CD4-positive, alpha-beta T cell treated with Interleukin-15 for 1 hour (primary cell): ENCODE measurements at places on chromosomes 6 and 20.

GRCh38 chr20:63577317-63577894, 3.4 kb upstream of the HELZ2 start:
- DNase-seq = no peak

DNA sequence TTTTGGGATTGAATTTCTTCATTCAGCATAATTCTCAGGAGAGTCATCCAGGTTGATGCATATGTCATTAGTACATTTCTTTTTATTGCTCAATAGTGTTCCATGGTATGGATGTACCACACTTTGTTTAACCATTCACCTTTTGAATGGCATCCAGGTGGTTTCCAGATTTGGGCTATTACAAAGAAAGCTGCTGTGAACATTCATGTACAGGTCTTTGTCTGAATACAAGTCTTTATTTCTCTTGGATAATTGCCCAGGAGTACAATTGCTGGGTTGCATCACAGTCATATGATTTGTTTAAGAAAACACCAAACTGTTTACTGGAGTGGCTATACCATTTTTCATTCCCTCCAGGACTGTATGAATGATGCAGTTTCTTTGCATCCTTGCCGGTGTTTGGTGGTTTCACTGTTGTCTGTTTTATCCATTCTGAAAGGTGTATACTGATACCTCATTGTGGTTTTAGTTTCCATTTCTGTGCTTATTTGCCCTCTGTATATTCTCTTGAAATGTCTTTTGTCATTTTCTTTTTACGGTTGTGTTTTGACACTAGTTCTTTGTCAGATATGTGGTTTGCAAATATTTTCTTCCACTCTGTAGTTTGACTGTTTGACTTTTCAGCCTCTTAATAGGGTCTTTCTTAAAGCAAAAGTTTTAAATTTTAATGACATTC, 8.8 kb downstream of the CDKAL1 start:
- DNase-seq = no peak

DNA sequence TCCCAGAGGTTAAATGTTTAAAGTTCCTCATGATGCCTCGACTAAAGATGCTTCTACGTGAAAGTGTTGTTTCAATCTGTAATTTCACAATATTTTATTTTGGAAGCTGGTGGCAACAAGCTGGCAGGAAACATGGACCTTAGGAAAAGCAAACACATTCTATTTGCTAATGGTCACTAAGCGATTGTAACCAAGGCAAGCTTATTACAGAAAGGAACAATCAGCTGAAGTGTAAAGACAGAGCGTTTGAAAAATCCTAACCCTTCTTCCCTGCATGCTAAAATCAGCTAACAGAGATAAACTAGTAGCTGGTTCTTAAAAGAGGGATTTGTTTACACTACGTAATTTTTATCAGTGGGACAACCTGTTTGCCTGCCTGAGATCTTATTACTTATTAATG, 50.0 kb downstream of the IL20RA start:
- no peak for DNase-seq

DNA sequence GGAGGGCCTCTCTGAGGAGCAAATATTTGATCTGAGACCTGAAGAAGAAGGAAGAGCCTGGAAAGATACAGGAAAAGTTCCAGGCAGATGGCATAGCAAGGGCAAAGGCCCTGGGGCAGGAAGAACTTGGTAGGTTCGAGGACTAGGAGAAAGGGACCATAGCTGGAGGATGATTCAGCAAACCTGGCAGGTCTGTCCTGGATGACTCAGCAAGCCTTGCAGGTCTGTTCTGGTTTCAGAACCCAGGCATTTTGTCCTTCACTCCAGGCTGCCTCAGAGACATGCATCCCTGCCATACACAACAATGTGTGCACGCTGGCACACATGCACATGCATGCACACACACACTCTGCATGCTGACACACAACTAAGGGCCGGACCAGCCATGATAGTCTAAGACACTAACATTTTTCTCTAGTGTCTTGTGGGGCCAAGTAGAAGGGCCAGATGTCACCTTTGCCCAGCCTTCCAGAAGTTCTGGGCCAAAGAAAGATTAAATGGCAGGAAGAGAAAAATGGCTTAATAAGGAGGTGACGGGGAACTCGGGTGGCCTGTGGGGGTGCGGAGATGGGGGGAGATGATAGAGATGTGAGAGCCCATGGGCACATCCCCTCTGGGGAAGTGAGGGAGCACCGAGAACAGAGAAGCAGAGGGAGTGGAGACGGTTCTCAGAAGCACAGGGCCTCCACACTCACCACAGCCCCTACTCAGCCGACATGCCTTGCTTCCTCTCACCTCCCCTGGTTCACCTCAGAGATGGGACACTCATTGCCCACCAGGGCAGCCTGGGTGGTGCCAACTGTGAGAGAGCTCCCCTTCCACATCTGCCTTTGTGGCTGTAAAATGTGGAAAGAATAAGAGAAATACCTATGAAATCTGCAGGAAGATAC, 15.4 kb upstream of the TRIB3 start:
- no peak for DNase-seq

DNA sequence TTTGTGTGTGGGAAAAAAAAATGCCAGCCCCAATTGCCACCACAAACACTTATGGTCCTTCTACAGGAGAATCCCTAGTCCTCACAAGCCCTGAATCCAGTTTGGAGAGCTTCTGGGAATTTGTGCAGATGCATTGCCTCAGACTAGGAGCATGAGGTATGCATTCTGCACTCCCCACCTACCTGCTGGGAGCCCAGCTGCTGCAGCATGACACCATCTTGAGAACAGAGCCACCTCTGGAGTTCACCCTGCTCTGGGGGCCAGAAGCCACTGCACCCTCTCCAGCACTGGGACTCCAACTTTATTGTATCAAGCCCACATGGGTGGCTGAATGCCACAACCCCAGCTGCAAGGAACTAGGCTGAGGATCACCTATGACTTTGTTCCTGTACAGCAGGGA, 568.5 kb upstream of the ID4 start:
- no peak for DNase-seq
